ENCODE measurements at places on chromosomes 2 and 18.

GRCh38 chr18:8660316-8660715 is 45.0 kb upstream of the MTCL1 start:
- no peak for DNase-seq
- no peak overlapping the region for H3K27ac ChIP-seq
- peaks cover 9% of the 10 kb centered on the region for H3K27me3 ChIP-seq
- H3K4me3 ChIP-seq = no peak overlapping the region
- H3K4me1 ChIP-seq = no peaks in the 10 kb centered on the region

- no peaks in the 10 kb centered on the region for H3K36me3 ChIP-seq
- peaks cover 20% of the 10 kb centered on the region for H3K4me1 ChIP-seq
- H3K27ac ChIP-seq = no peak overlapping the region
- DNase-seq = no peak
- no peak overlapping the region for H3K4me3 ChIP-seq
These were observed 73.8 kb upstream of the THUMPD2 start for GRCh38 chr2:39852831-39853230.

DNA sequence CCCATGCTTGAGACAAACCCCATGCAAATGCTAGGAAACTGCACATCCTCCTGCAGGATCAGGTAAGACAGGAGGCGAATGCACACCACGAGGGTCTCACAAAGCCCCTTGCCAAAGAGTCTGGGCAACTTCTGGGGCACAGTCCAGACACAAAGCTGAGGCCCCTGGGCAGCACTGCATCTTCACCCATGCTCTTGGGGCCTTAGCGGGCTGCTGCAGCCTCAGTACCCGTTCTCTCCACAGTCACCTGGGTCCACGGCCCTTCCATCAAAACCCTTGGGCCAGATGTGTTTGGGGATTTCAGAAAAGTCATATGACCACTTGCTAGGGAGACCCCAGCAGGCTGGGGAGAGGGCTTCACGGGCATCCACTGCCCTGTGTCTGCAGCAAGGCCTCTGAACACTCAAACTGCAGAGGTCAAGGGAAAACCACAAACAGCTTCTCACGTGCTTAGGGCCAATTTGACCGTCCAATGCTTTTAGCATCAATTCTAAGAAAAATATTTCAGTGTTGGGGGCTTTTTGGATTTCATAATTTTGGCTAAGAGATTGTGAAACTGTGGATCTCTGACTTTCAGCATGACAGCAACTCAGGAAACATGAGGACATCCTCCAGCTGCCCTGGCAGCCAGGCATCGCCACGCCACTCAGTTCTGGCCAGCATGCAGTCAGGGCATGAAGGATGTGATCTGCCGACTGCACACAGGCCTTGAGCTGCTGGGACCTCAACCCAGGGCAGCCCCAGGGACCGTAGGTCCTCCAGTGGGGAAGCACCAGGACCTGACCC is 20.0 kb downstream of the PASK start:
- peaks cover 11% of the 10 kb centered on the region for H3K4me1 ChIP-seq
- DNase-seq = no peak
- peaks cover 34% of the 10 kb centered on the region for H3K36me3 ChIP-seq
- H3K27ac ChIP-seq = peak overlapping the region; percentile 61

DNA sequence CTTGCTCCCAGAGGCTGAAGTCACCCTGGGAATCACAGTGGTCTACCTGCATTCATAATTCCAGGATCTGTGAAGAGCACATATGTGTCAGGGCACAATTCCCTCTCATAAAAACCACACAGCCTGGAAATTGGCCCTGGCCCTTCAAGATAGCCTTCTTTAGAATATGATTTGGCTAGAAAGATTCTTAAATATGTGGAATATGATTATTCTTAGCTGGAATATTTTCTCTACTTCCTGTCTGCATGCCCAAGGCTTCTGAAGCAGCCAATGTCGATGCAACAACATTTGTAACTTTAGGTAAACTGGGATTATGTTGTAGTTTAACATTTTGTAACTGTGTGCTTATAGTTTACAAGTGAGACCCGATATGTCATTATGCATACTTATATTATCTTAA is 24.2 kb downstream of the ICOS start:
- H3K27me3 ChIP-seq = no peaks in the 10 kb centered on the region
- peaks cover 7% of the 10 kb centered on the region for H3K4me1 ChIP-seq
- H3K36me3 ChIP-seq = peaks cover 19% of the 10 kb centered on the region
- DNase-seq = no peak

Data from naive thymus-derived CD8-positive, alpha-beta T cell (primary cell).